Stimulated activated CD4-positive, alpha-beta T cell treated with anti-CD3 and anti-CD28 coated beads, TNF-alpha, amount 100 ng/mL, for 48 hours (primary cell): ENCODE measurements at places on chromosomes 7 and 10.

DNA sequence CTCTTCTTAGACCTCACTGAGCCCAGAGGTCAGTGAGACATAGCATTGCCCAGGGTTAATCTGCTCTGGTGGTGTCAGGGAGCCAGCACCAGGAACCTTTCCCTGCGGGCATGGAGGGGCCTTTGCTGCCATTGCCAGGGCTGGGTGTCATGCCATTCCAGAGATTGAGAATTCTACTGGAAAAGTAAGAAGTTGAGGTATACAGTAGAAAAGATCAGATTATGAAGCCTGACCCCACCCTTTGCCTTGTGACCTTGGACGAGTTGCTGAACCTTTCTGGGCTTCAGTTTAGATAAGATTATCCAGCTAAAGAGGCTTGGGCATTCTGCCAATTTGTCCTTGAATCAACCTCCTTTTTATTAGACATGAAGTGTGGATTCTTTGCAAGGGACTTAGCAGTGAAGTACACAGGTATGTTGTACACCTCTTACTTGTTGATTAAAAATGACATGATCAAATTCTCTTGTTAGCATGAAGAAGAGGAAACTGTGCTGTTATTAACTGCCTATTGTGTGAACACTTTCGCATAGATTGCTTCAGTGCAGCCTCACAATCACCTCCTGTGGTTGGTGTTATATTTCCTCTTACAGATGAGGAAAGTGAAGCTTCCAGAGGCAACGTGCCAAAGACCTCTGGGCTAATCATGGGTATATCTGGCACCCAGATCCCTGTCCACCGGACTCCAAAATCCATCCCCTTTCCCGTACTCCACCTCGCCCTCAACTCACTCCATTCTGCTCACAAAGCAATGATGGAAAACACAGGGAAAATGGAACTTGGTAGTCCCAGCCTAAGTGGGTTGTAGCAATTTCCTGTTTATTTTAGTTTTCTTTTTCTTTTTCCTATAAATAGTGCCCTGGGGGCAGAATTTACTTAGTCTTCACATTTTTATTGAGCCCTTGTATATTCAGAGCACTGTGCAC, 151.3 kb downstream of the CAMK1D start:
- no peak for DNase-seq

DNA sequence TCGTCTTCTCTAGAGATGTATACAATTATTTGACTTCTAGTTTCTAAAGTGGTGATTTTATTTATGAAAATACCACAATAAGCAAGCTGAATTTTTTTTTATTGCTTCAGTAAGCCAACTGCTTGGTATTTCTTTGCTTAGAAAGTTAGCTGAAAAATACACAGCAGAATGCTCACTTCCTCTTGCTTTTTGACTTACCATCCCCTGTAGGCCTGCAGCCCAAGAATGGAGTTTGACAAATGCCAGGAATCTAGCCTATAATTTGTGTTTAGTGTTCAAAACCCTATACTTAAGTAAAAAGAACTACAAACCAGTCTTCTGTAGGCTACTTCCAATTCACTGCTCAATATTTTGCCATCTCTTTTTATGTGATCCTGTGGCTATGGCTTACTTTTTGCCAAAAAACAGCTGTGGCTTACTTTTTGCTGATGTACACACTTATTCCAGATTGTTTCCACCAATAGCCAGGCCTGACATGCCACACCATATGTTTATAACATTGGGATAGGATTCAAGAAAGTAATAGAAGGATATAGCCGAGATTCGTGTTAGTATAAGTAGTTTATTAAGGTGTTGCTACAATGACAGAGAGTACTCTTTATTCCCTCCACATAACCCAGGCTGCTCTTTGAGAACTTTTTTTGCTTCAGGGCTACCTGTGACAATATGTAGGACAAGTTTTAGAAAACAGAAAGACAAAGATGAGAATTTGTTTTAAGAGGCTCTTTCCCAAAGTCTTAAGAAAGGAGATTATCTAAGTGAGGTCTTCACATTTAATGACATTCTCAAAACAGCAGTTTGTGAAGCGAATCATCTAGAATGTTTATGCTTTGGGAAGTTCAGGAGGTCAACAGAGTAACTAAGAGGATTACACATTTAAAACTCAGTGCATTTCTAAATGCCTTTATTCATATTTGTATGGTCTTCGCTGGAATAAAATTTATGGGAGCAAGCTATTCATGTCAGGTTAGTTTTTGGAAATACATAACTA, 263.9 kb upstream of the FZD1 start:
- no peak for DNase-seq

DNA sequence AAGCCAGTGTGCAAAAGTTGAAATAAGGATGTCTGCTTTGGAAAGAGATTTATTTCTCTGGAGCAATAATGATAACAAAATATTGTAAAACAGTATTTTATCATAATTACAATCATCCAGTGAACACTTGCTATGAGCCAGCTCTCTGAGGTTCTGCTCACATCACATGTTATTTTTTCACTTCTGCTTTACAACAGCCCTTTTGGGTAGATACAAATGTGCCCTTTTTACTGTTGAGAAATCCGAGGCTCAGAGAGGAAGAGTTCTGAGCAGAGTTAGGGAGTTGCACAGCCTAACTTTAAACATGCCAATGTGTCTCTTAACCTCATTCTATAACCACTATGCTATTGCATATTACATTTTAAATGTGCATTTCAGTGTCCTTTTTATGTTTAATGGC, 232.6 kb upstream of the CDC14C start:
- no peak for DNase-seq

- DNase-seq, result no peak
Measured at GRCh38 chr10:113609704-113610108, 54.1 kb downstream of the NRAP start.

GRCh38 chr7:80346704-80347103, 165.2 kb downstream of the GNAT3 start:
- no peak for DNase-seq

DNA sequence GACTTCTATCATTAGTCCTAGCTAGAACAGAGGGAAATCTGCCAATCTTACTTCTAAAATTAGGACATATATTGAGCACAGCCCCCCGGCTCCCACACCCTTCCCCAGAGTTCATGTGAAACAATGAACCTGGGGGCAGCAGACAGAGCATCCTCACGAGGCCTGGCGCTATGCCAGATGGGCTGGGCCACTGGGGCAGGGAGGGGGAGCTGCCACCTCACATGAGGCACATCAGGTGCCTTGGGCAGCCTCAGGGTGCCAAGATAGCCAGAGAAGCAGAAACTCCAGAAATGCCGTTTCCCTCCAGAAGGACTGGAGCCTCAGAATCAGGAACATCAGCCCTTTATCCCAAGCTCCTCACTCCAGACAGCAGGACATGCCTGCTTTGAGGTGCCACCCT, 92.8 kb upstream of the LANCL2 start:
- no peak for DNase-seq

- DNase-seq, result no peak
Measured at GRCh38 chr7:51324206-51324898, 7.7 kb upstream of the COBL start.

GRCh38 chr10:96645191-96645721, 58.4 kb upstream of the TM9SF3 start:
- DNase-seq, result no peak

GRCh38 chr10:72712136-72712535, 20.2 kb downstream of the MCU start:
- DNase-seq, result no peak
